Suppressor macrophage treated with lipopolysaccharide for 4 hours (primary cell): ENCODE measurements at places on chromosomes 6 and 20.

DNA sequence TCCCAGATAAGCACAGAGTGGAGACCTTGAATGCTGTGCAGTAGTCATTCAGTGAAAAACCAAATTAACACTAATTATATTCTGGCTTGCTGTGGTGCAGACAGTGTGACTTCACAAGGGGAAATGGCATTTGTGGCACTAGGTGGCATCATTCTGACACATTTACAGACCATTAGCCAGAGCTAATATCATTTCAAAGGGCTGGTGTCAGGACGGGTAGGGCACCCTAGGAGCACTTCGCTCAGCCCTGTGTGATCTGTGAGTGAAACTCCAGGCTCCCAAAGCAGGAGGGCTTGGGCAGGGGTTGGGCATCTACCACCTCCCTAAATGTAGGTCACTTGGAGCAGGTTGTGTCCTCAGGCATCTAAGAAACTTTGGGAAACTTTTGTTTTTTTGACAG is 555.8 kb downstream of the PKHD1 start:
- DNase-seq: no peak

- DNase-seq: no peak
Measured at GRCh38 chr6:12111363-12111670, 99.2 kb downstream of the HIVEP1 start.

DNA sequence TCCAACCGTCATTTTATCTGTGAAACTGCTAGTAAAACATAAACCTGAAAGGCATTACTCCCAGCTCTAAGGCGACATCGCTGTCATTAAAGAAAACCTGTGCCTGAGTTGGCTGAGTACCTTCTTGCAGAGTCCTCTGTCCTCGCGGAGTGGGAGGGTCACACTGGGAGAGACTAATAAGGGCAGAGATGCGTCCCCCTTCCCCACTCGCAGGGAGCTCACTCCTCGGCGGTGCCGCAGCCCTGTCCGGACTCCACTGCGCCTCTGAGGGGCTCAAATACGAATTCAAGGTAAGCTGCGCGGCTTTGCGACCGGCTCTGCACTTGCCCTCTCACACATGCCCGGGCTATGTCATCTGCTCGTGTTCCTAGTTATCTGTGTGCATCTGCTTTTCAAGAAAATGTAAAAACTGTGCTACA is at the start of gene COL19A1:
TSS of gene COL19A1 (plus strand) at position 206 of the 419 bp plus-strand sequence. CDS start 13,012 bp downstream, outside the sequence.
- no peak for DNase-seq

DNA sequence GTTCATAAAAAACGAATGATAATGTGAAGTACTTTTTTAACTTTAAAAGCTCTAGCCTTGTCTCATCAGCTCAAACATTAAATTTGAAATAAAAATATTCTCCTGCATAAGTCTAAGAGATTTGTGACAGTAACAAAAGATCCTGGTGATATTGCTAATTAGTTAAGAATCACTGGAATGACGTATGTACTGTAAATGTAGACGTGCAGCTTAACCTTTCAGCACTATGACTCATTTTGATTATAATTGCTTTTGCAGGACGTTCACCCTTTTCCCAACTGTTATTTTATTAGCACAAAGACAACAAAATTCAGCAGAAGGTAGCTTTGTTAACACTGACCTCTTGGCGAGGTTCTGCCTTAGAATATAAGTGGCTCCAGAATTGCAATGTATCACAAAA is 68.6 kb downstream of the TENT5A start:
- DNase-seq: no peak

GRCh38 chr6:34489207-34489805 is 23.4 kb downstream of the PACSIN1 start:
- DNase-seq: no peak
